Hair follicular keratinocyte (primary cell): ENCODE measurements at places on chromosomes 6 and 20. TPM values are rescaled to one million over a fixed set of nuclear protein-coding genes. Genes with fewer than 3 reads are reported as not detected.

The ELMO2 gene
- total RNA-seq: 24.4 and 28.6 TPM in 2 replicates

The C6orf132 gene
- 16.9 and 17.4 TPM in 2 replicates for total RNA-seq

The UFL1 gene
- total RNA-seq: 20.0 and 22.3 TPM in 2 replicates

The IL17F gene
- not detected in 2 replicates for total RNA-seq

The CAP2 gene
- total RNA-seq: 3.3 and 4.4 TPM in 2 replicates

The GNMT gene
- total RNA-seq: not detected in 2 replicates

The CDKN1A gene
- total RNA-seq: 314 and 410 TPM in 2 replicates

The TULP1 gene
- total RNA-seq: not detected in 2 replicates

The GHRH gene
- not detected in 2 replicates for total RNA-seq

The FAM83C gene
- total RNA-seq: 0.62 and 1.0 TPM in 2 replicates

The CNR1 gene
- total RNA-seq: not detected in 2 replicates

The RIMS1 gene
- total RNA-seq: under 0.01 and 0.08 TPM in 2 replicates

The PAK1IP1 gene
- total RNA-seq: 19.4 and 27.5 TPM in 2 replicates

The CLVS2 gene
- total RNA-seq: not detected in 2 replicates

The TOX2 gene
- total RNA-seq: 0.76 and 2.3 TPM in 2 replicates

The BPIFB1 gene
- total RNA-seq: not detected in 2 replicates

The DOK5 gene
- total RNA-seq: not detected in 2 replicates

The FOXQ1 gene
- 4.5 and 6.0 TPM in 2 replicates for total RNA-seq

The PAK5 gene
- total RNA-seq: not detected in 2 replicates

The ZNF391 gene
- total RNA-seq: 1.2 and 2.5 TPM in 2 replicates

The ZGPAT gene
- 23.2 and 24.1 TPM in 2 replicates for total RNA-seq

The FAXC gene
- total RNA-seq: 1.4 and 4.2 TPM in 2 replicates

The RUNX2 gene
- total RNA-seq: 1.7 and 2.1 TPM in 2 replicates

The SLC26A8 gene
- total RNA-seq: not detected in 2 replicates

The SLC52A3 gene
- not detected in 2 replicates for total RNA-seq

The OR2J3 gene
- total RNA-seq: not detected in 2 replicates

The CLPSL2 gene
- total RNA-seq: not detected in 2 replicates

The HLA-DPB1 gene
- 0.70 and 2.8 TPM in 2 replicates for total RNA-seq

The EFCAB8 gene
- total RNA-seq: not detected in 2 replicates

The TMEM74B gene
- 0.30 and 0.39 TPM in 2 replicates for total RNA-seq

The DEFB126 gene
- total RNA-seq: not detected in 2 replicates

The ARMC12 gene
- 0.23 TPM in 1 of 2 replicates, not detected in the other for total RNA-seq

The TCF19 gene
- total RNA-seq: 17.5 and 34.9 TPM in 2 replicates

The PTGIS gene
- total RNA-seq: not detected in 2 replicates

The PTPRK gene
- total RNA-seq: 46.3 and 54.1 TPM in 2 replicates

The OLIG3 gene
- not detected in 2 replicates for total RNA-seq

The MUCL3 gene
- total RNA-seq: not detected in 2 replicates

The CRIP3 gene
- total RNA-seq: not detected in 2 replicates

The PRDM1 gene
- total RNA-seq: 2.7 and 10.5 TPM in 2 replicates

The SYNCRIP gene
- 47.3 and 69.1 TPM in 2 replicates for total RNA-seq

The IRF4 gene
- total RNA-seq: not detected in 2 replicates

The FAM83D gene
- total RNA-seq: 17.0 and 68.2 TPM in 2 replicates

The TMC2 gene
- not detected in 2 replicates for total RNA-seq

The BMP2 gene
- total RNA-seq: 5.6 and 9.9 TPM in 2 replicates

The LGSN gene
- not detected in 2 replicates for total RNA-seq

The FRK gene
- 2.1 and 2.3 TPM in 2 replicates for total RNA-seq

The SLC17A1 gene
- total RNA-seq: not detected in 2 replicates

The LSM14B gene
- 17.6 and 20.8 TPM in 2 replicates for total RNA-seq

The SALL4 gene
- 0.08 TPM in 1 of 2 replicates, not detected in the other for total RNA-seq

The LST1 gene
- total RNA-seq: not detected in 2 replicates

The PRL gene
- total RNA-seq: not detected in 2 replicates

The PDYN gene
- not detected in 2 replicates for total RNA-seq

The TENT5A gene
- 0.68 and 1.1 TPM in 2 replicates for total RNA-seq

The IMPG1 gene
- total RNA-seq: not detected in 2 replicates

The SIRT5 gene
- 9.9 and 13.4 TPM in 2 replicates for total RNA-seq

The CLDN20 gene
- not detected in 2 replicates for total RNA-seq

The POM121L2 gene
- total RNA-seq: not detected in 2 replicates
